ENCODE measurements at places on chromosomes 6 and 20.

DNA sequence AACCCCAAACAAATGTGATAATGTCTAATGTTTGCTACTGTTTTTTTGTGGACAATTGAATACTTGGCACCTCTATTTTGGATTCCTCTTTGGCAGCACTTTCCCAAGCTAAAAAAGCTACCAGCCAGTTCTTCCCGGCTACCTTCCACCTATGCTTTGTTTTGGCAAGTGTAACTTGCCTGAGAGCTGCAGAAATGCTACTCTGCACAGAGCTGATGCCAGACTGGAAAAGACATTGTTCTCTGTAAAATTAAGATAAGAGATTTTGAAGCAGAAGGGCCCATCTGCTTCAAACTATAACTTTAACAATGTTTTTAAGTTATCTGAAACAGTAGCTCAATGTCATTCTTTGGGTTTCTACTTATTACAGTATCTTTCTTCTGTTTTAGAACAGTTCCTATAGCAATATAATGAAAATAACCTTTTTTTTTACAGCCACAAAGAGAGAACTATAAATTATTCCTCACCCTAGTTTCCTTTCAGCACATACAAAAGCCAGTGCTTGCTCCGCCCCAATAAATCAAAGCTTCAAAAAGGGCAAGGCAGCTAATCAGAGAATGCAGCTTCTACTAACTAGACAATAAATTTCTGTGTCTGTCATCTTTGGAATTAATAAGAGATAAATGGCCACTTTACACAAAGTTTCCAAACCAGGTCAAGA lies 183.1 kb downstream of the UBE3D start:
- H3K4me3 ChIP-seq, result no peak overlapping the region
- no peak overlapping the region for H3K27ac ChIP-seq
- H3K4me1 ChIP-seq, result no peaks in the 10 kb centered on the region

DNA sequence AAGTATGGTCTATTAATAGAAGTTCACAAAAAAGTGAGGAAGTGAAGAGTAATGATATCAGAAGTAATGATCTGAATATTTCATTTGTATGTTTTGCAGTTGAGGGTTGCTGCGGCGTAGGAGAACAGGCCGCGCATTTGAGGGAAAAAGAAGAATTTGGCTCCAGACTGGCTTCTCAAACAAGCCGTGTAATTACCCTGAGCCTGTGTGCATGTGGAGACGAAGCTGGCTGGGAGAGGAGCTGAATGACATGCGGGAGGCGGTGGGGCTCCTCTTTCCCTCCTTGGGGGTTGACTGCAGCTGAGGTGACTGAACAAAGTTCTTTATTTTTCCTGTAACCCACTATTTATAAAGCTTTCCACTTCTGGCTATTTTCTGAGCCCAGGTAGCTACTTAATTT lies 115.5 kb upstream of the AFDN start:
- H3K36me3 ChIP-seq, result no peaks in the 10 kb centered on the region
- no peak overlapping the region for H3K27ac ChIP-seq
- DNase-seq, result peak; percentile 20
- H3K27me3 ChIP-seq, result no peaks in the 10 kb centered on the region

DNA sequence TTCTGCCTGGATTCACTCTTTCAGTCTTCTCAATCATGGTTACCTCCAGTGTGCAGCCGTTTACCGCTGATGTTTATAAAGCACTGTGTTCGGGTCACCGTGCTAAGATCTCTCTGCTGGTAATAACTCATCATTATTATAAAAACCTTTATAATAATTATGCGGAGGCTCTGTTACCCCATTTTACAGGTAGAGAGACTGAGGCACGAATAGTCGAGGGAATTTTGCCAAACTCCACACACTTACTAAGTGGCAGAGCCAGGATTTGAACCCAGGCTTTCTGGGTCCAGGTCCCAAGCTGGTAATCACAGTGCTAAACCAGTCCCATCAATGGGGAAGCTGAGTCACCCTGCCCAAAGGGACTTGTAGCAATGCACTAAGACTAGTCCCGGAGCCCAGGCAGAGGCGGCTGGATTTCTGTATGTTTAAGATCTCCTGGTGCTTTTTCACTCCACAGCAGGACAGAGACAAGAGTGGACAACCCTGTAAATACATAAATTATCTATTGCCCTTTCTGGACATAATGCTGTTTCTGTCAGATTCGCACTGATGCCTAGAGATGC lies 48.1 kb downstream of the SYNJ2 start:
- H3K27me3 ChIP-seq, result no peaks in the 10 kb centered on the region
- no peak overlapping the region for H3K27ac ChIP-seq
- H3K4me3 ChIP-seq, result no peak overlapping the region
- peak; percentile 15 for DNase-seq

GRCh38 chr6:113488061-113488460 lies 369.1 kb upstream of the MARCKS start:
- H3K4me3 ChIP-seq, result no peak overlapping the region
- H3K36me3 ChIP-seq, result no peaks in the 10 kb centered on the region
- H3K27me3 ChIP-seq, result no peaks in the 10 kb centered on the region
- no peaks in the 10 kb centered on the region for H3K4me1 ChIP-seq
- no peak for DNase-seq

All from upper lobe of right lung (tissue), 1 donor.